ENCODE measurements at places on chromosomes 1 and 21. TPM values are rescaled to one million over a fixed set of nuclear protein-coding genes. Genes with fewer than 3 reads are reported as not detected.

The THRAP3 gene
- 167 TPM for total RNA-seq

The CD48 gene
- 307 TPM for total RNA-seq

The IL19 gene
- total RNA-seq = not detected

The KRTAP11-1 gene
- not detected for total RNA-seq

The SEMA4A gene
- total RNA-seq = 18.8 TPM

The DAP3 gene
- total RNA-seq = 159 TPM

The UCK2 gene
- 116 TPM for total RNA-seq

The CAMSAP2 gene
- total RNA-seq = 3.3 TPM

The TFF3 gene
- not detected for total RNA-seq

The SLC37A1 gene
- total RNA-seq = 13.6 TPM

The TSPEAR gene
- total RNA-seq = not detected

The INKA2 gene
- 2.2 TPM for total RNA-seq

The PGLYRP3 gene
- total RNA-seq = not detected
